ENCODE measurements at places on chromosomes 1 and 21. TPM values are rescaled to one million over a fixed set of nuclear protein-coding genes. Genes with fewer than 3 reads are reported as not detected.

MYOG gene
- total RNA-seq = not detected

PTPN22 gene
- total RNA-seq = 73.5 TPM

RAB3B gene
- not detected for total RNA-seq

LAMB3 gene
- 5.7 TPM for total RNA-seq

SHISA4 gene
- 1.8 TPM for total RNA-seq
